ENCODE measurements at places on chromosomes 1 and 21.

GRCh38 chr1:229229137-229229720 is 41.7 kb upstream of the RAB4A start:
- no peak for DNase-seq

DNA sequence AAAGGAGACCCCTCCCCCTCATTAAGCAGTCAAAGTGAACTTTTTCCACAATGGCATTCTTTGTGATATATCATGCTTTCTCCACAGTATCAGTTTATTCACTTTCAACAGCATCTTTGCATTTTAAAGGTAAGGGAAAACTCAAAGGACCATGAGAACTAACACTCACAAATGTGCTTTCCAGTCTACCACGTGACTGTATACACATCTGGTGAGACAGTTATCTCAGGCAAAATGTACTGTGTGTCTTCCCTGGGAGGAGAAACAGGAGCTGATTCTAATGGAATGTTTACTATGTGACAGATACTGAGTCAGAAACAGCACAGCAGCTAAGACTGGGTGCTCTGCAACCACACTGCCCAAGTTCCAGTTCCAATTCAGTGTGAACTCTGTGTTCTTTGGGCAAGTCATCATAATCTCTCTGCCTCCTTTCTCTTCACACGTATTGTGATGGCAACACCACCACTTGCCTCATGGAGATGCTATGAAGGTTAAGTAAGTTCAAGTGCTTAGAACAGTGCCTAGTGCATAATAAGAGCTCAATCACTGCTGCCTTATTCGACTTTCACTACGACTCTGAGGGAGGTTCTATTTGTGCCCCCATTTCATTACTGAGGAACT is 79.0 kb downstream of the SLC45A1 start:
- DNase-seq: no peak

DNA sequence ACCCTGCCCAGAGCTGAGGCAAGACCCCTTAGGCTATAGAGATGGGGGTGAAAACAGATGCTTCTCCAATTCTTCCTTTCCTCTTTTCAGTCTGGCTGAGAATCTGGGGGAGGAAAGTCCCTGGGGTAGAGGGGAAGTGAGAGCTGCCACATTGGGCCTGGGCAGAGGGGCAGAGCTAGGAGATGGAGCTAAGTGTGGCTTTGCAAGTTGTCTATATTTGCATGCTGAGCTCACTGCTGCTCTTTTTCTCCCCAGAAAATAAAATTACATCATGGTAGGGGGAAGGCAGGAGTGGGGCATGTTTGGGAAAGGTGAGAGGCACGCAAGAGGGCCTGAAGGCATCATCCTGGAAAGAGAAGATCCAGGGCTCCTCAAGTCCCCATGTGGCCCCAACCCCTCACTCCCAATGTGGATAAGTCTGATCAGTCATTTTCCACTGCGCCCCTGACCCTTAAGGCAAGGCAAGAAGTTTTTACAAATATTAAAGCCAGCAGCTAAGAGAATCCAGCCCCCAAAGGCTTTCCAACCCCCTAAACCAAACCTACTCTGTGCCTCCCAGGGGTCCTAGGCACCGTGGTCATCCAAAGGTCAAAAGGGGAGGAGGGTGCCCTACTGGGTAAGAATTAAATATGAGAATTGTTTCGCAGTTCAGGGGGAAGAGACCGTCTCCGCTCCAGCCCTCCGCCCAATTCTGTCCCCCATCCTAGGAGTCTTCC is 500 bp upstream of the PEA15 start:
- DNase-seq: no peak

DNA sequence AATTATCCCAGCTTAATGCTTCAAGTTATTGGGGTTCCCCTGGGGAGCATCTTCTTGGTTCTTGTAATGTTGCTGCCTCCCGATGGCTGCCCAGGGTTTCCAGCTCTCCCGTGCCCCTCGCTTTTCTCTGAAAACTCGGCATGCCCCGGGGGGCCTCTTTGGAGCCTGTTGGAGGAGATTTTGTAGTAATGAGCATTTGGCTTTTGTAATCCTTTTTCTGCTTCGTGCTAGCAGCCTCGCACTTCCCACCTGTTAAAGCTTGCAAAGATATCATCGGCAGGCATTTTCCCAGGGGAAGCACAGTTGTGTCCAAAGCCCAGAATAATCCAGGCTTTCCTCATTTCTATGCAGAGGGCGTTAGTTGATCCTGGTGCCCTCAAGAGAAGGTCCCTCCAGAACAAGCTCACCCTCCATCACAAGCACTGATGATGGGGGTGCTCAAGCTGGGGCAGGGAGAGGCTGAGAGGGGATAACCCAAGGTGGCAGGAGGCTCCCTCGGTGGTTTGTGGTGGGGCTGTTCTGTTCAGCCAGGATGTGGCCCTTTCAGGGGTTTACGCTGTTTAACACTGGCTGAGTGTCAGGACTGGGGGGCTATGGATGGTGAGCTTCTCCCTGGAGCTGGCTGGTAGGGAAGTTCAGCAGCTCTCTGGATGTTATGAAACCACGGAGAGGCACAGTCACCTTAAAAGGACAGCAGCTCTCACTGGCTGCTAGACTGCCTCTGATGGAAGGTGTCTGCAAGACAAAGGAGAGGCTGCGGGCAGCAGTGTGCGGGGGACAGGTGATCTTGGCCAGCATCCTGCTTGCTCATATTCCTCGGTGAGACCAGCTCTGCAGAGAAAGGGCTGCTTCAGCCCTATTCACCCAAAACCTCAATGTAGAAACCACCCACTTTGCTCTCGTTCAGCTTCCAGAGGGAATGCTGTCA is 477.1 kb upstream of the VAMP3 start:
- DNase-seq: no peak

DNA sequence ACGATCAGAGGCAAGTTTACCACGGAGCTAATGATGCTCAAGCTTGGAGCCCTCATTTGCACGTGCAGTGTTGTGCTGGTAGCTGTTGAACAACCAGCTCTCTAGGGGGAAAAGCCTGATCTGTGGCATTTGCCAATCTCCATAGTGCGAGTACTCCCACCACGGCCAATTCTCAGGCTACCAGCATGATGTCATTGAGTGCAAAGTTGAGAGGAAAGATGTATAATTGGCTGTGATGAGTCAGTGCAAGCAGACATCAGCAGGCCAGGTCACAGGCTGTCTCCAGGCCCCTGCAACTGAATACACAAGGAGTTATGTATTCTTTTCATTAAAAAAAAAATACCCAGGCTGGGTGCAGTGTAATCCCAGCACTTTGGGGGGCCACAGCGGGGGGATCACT is 233.1 kb upstream of the VAMP3 start:
- no peak for DNase-seq

GRCh38 chr1:181324797-181325616 is 158.3 kb upstream of the CACNA1E start:
- no peak for DNase-seq

DNA sequence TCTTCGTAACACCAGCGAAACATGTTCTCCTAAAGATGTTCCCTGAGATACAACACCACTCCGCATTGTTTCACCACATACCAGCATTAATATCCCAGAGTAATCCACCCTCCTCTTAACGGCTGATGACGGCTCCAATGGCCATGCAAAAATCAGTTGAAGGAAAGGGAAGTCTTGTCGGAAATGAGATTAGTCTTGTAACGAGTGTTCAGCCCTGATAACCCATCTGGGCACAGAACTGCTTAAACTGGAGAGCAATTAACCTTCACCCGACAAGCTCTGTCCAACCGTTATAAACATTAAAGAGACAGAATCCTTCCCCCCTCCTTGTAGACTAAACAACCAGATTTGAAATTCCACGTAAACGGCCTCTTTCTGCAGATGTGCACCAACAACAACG is 21.9 kb downstream of the ERG start:
- no peak for DNase-seq

Measured in NCI-H446 treated with DMSO at 0.1 percent for 48 hours (cell line).